ENCODE measurements at places on chromosomes 2 and 18. TPM values are rescaled to one million over a fixed set of nuclear protein-coding genes. Genes with fewer than 3 reads are reported as not detected.

DNA sequence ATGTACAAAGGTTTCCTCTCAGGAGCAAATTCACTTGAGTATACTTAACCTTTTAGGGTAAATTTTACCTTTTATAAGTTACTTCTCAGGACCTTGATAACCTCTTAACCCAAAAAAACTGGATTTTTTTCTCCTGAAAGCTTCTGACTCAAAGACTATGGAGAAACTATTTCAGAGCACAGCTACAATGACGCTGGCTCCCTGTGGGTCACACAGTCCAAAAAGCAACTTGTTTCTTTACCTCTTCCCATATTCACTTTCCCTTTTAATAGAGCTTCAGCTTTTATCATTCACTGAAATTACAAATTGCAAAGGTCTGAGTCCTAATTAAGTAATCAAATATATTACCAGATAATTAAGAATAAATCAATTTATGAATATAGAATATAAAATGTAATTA lies 32.4 kb downstream of the GTF3C3 start:
- DNase-seq: no peak

DNA sequence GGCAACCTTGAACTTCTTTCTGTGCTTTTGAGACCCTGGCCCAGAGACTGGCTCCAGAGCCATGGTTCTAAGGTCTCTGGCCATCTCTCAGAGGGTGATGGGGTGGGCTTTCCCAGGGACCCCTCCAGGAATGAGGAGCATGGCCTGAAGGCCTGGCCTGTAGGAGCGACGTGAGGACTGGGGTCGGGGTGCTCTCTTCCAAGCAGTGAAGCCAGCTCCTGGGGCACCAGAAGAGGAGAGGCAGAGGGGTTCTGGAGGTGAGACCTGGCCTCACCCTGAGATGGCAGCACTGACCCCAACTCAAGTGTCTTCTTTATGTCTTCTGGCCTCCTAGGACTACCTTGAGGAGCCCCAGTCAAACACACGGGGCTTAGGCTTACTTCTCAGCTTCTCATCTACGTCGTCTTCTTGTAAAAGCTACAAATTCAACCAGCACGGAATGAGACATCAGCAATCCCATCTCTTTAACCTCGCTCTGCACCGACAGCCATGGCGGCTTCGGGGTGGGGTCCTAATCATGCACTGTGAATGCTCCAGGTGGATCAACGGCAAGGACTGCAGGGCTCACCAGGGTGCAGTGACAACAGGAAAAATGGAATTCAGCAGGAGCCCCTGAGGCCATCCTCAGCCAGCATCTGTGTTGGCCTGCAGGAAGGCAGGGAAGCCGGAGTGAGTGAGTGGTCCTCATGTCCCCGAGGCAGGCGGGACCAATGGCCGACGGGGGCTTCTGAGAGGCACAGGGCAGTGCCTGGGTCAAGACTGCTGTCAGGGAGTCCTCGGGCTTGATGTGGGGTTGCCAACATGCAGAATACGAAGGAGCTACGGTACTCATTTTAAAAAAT lies 214.1 kb downstream of the HDAC4 start:
- no peak for DNase-seq

DNA sequence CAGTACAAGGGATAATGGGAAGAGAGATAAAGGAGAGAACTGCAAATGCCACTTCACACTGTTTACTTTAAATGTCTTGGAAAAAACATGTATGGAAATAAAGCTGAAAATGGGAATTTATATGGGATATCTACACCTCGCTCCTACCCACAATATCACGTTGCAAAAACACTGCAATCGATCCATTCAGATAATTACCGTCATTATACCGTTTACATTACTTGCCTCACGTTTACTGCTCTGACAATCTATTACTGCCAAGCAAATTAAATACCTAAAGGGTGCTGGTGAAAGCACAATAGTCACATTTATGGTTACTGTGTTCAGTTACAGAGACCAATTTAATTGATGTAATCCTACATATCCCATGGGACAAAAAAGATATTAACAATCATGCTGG lies 214.7 kb upstream of the LYPD1 start:
- no peak for DNase-seq

Gene KCNG3
- total RNA-seq: 0.20 TPM

Gene CDH20
- 2.8 TPM for total RNA-seq

DNA sequence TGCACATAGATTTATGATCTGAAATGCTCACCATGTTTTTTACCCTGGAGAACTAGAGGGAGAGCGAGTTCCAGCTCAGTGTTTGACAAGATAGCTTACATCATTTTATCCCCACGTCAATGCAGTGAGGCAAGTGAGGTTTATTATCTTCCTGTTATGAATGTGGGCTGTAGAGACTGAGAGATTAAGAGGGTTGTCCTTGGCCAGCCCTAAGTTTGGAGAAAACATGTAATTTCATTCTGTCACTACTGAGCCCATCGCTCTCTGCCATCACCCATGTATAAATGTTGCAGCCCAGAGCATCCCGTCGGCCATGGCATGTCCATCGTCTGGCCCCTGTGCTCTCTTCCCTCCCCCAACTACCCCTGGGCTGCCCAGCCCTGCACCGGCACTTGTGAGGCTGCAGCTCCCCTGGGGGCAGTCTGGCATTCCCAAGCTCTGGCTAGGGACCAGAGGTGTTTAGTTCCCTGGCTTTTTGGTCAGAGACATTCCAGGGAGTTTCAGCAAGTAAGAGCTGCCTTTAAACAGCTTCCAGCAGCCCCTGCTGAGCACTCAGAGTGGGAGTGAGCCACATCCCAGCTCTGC lies 136.7 kb downstream of the ANTXR1 start:
- DNase-seq: peak; percentile 79

GRCh38 chr18:73286584-73286983 lies 418.8 kb upstream of the NETO1 start:
- no peak for DNase-seq

GRCh38 chr2:72159211-72159993 lies 11.7 kb upstream of the CYP26B1 start:
- no peak for DNase-seq

Gene DYNAP
- total RNA-seq: 0.10 TPM

DNA sequence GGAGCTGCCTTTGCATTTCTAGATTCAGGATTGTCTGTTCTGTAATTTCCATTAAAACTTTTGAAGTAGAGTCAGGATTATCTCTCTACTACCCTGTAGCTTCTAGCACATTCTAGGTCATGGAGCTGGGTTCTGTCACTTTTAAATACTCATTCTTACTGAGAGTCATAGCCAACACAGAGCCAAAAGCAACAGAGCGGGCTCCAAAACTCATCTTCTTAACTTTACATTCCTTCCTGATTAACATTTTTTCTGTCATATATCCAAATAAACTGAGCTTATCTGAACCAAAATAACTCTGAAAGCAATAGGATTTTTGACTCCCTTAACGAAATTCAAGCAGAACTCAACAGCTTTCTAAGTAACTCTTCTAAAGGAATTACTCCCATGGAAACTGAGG lies 12.9 kb downstream of the PREPL start:
- peak; percentile 52 for DNase-seq

- DNase-seq: no peak
Measured at GRCh38 chr18:4573735-4574134, 118.6 kb upstream of the DLGAP1 start.

DNA sequence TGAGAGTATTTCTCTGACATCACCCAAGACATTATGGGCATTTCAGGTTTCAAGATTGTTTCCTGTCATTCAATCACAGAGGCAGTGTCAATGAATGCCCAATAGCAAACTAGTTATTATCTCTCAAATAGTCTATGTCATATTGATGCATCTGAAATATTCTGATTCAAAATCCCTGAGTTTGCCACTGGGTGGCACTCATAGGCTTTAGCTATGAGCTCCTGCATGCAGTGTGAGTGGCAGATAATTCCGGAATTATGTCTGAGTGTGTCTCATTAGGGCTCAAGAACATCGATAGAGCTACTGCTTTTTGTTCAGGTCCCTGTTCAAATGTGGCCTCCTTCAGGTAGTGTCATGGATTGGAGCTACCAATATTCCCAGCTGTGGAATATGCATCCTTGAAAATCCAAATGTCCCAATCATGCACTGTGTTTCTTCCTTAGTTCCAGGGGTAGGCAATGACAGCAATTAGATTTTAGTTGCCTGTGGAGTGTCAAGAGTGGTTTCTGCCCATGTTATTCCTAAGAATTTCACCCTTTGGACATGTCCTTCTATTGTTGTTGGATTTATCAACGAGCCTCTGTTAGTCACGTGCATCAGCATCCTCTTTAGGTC lies 7.8 kb upstream of the OR6B3 start:
- peak; percentile 25 for DNase-seq

DNA sequence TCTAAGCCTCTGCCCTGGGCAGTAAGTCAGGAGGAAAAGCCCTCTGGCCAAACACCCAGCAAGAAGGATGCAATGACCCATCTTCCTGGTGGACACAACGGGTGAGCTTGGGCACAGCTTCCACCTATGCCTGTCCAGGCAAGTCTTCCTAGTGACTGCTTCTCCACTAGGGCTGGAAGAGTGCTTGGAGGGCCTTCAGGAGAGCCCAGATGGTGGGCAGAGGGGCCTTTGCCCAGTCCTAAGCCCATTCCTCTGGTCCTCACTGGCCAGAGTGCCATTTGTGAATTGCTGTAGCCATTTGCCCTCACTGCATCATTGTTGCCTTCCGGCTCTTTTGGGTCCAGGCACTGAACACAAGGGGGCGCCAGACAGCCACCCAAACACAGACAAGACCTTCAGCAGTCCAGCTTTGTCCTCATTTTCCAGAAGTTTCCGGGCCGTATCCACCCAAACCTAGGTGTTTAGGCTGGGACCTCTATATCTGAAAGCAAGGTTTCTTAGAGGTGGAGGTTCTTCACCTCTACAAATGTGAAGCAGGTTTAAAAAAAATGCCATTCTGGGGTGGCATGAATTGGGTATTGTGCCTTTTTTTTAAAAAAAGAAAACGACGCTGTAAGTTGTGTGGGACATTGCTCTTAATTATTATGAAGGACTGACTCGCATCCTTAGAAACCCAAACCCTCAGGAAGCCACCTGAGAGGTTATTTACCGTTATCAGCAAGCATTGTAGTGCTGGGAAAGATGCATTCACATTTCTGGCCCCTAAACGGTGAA lies 29.5 kb downstream of the PAX8 start:
- DNase-seq: peak; percentile 44

- DNase-seq: peak; percentile 18
Measured at GRCh38 chr2:47072728-47073191, 82.3 kb downstream of the STPG4 start.

Gene FAM228B
- total RNA-seq: 21.2 TPM

DNA sequence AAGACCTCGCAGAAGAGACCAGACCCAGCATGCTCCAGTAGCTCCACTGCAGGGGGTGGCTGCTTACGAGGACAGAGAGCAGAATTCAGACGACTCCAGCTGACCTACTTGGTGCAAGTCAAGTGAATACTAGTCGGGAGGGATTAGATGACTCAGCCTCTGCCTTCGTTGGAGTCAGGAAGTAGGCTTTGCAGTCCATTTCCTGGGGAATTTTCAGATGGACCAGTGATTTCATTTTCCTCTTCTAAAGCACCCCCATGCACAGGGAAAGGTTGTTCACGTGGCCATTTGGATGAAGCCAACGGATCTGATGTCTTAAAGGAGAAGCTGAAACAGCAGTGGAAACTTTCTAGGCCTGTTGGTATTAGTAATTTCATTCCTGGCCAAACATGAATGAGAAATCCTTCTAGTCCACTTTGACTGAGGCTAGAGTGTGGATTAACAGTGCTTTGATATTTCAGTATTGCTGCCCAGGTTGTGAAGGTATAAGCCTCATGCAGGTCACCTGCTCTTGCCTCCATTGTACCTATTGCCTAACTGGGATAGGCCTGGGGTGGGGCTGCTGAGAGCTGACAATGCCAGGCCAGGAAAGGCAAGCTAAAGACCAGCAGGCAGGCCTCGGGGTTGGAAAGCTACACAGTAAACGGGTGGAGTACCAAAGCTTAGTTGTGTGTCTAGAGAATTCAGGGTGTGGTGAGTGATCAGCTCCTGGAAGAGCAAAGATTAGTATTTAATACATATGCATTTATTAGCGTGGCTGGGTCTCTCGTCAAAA lies 117.6 kb upstream of the FOSL2 start:
- DNase-seq: peak; percentile 29

Gene CIB4
- total RNA-seq: not detected

DNA sequence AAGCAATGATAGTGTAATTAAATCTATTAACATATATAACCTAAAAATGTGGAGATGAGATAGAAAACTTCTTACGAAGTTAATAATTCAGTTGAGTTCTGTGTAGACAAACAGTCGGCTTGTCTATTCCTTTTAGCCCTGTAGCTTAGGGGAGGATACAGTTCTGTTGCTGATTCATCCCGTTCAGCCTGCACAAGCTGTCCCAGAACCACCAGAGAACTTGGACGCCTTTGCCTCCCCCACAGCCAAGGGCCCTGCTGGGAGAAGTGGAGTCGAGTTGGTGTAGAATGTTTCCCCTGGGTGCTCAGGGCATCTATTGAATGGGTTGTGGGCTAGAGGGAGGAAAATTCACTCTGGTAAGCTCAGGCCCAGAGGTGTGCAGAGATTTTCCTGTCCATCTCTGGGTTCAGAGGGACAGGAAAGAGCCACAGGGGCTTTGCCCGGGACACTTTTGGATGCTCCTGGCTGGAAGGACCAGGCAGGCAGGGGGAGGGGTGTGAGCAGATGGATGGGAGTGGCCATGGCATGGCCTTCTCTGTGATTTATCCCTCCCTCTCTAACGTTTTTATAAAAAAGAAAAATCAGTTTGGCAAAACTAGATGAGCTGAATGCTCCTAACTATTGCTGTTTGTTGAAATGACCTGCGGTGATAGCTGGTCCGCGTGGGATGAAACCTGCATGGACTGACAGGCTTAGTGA lies 42.8 kb upstream of the GALR1 start:
- no peak for DNase-seq

DNA sequence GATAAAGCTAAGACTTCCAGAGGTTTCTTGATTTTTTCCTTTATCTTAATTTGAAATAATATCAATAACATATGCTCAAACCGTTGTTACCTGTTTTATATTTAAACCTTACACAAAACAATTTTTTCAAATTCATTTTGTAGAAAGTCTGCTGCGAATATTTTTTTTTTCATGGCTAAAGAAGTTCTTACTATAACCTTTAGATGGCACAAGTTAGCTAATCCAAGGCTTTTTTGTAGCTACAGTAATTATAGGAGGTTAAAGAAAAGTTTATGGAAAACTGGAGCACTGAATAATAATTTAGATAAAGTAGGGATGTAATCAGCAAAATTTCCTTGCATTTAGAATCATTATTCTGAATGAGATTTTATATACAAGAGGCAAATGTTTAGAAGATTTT lies 78.0 kb upstream of the PNPT1 start:
- DNase-seq: no peak

Gene LCLAT1
- 14.5 TPM for total RNA-seq

- DNase-seq: no peak
Measured at GRCh38 chr2:229249536-229249935, 21.6 kb downstream of the PID1 start.

DNA sequence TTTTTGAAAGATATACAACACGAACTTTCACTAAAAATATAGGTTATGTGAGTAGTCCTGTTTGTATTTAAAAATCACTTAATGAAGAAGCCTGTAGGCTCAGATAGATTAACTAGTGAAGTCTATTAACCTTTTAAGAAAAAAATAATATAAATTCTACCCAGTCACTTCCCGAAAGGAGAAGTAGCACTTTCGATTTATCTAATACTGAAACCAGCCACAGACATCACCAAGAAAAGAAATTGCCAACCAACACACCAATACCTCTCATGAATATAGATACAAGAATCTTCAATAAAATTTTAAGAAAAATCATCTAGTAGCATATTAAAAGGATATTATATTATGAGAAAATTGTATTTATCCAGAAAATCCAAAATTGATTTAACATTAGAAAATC lies 160.5 kb downstream of the GALNT13 start:
- no peak for DNase-seq

GRCh38 chr2:128716299-128716721 lies 397.6 kb upstream of the HS6ST1 start:
- no peak for DNase-seq

- no peak for DNase-seq
Measured at GRCh38 chr2:193966590-193966989, 1690.4 kb upstream of the SLC39A10 start.
